Diencephalon (tissue), 1 donor: ENCODE measurements at places on chromosomes 1 and 21. TPM values are rescaled to one million over a fixed set of nuclear protein-coding genes. Genes with fewer than 3 reads are reported as not detected.

TCHHL1 gene
- not detected for total RNA-seq

RHBDL2 gene
- 0.46 TPM for total RNA-seq

NKAIN1 gene
- total RNA-seq = 29.5 TPM

LIPI gene
- not detected for total RNA-seq

CAPN8 gene
- not detected for total RNA-seq

MYCL gene
- 8.8 TPM for total RNA-seq

SRSF11 gene
- 130 TPM for total RNA-seq

HSD3B2 gene
- not detected for total RNA-seq

AADACL4 gene
- not detected for total RNA-seq

WDR64 gene
- not detected for total RNA-seq

BTBD8 gene
- 93.0 TPM for total RNA-seq

ZFP69B gene
- 10.6 TPM for total RNA-seq

TMPRSS3 gene
- total RNA-seq = 0.23 TPM

SLC44A5 gene
- total RNA-seq = 47.5 TPM
